Activated CD8-positive, alpha-beta memory T cell treated with anti-CD3 and anti-CD28 coated beads, Interleukin-2, amount 10 ng/mL, durations not matched to agents 7 days and 5 days (primary cell): ENCODE measurements at places on chromosomes 1 and 21. TPM values are rescaled to one million over a fixed set of nuclear protein-coding genes. Genes with fewer than 3 reads are reported as not detected.
A peak's percentile ranks its signal among the peaks of the same experiment; 100 is the strongest.

Gene PKP1
- total RNA-seq: not detected

Gene TSSK3
- 0.70 TPM for total RNA-seq

Gene FNDC5
- not detected for total RNA-seq

Gene OR2T2
- not detected for total RNA-seq

Gene LYST
- 131 TPM for total RNA-seq

Gene PLEKHO1
- total RNA-seq: 128 TPM

Gene ELAVL4
- not detected for total RNA-seq

DNA sequence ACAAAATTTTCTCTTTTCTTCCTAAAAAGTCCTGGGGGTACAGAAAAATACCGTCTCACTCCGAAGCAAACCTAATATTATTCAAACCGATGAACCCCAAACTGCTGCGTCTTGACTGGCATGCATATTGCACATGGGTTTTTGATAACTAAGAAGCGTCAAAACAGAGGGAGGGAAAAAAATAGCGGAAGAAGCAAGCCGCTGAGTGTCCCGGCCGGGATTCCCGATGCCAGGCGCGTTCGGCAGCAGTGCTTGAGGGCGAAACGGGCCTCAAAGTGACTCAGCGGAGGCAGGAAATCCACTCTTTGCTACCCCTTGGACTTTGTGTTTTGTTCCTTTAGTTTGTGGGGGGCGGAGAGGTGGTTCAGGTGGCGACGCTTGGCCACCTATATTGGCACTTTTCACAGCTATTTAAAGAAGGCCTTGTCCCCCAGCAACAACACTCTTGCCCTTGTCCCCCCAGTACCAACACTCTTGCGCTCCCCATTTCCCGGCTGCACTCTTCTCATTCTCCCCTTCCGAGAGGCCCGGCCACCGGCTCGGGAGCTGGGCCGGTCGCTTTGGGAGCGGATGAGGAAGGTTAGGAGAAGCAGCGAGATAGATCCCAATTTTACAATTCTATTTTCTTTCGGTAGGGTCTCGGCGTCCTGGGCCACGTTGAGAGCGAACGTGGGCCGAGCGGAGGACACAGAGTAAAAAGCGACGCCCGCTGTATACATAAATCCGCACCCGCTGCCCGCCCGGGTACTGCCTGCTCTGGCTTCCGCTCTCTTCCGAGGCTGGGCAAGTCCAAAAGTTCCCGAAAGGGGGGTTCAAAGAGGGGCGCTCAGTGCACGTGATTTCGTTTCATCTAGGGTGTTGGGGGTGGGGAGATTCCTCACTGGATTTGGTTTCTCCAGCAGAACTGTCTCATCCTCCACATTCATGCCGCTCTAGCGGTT, 2.5 kb downstream of the LMX1A start:
- DNase-seq: no peak

DNA sequence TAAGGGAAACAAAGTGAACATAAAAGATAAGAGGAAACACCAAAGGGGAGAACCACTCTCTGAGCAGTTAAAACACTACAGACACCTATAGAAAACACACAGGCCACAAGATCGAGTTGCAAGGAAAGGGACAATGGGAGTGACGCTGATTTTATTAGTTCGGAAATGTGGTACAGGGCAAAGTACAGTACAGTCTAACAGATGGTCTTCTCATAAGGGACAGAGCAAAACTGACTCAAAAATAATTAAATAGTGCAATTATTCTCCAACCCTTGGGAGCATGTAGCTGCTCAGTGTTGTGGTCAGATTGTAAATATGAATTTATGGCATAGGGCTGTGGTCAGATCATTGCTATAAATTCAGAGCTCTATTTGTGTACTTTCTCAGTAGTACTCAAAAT, 352.0 kb downstream of the USH2A start:
- DNase-seq: no peak

DNA sequence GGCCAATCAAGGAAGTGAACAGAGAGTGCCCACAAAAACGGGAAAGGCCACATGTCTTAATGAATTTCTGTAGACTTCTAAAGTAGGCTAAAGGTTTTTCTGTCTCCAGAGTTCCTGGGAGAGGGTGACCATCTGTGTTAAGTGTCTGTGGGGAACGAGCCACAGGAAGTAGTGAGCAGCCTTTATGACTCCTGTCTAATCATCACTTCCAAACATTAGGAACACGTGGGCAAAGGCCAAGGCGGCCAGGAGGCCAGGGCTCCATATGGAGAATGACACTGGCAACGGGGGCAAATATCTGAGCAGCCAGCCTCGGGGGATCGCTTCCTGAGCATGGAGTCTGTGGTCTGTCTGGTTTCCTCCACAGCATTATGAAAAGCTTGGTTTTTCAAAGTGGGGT, 7.1 kb downstream of the FAM89A start:
- no peak for DNase-seq

- DNase-seq: no peak
Observed at GRCh38 chr1:114152508-114153260, 985 bp downstream of the SYT6 start.

GRCh38 chr1:171622152-171622462, at the start of gene MYOCOS:
Gene MYOCOS (plus strand): TSS chr1:171622243. CDS start chr1:171623884, 1,641 bp downstream.
- DNase-seq: no peak

- no peak for DNase-seq
Observed at GRCh38 chr1:192689459-192689858, 53.5 kb downstream of the RGS13 start.

DNA sequence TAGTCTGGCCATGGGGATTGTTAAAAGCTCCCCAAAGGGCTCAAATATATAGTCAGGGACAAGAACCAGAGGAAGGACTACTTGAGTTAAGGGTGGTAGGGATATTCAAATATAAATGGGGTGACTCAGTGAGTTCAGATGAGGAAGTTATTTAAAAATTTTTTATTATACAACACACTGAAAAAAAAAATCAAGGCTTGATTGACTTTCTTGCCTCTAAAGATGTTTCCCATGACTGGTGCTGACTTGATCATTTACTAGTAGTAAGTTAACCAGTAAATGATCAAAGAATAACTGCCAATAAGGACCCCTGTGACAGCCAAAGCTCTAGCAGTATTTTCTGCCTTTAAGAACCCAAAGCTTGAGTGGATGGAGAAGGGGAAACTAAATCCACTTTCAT, 357.6 kb upstream of the NR5A2 start:
- DNase-seq: no peak

GRCh38 chr1:239222999-239223398, 163.4 kb upstream of the CHRM3 start:
- no peak for DNase-seq

- no peak for DNase-seq
Observed at GRCh38 chr1:3029481-3029961, 8.3 kb downstream of the ACTRT2 start.

GRCh38 chr1:47931395-47931794, 65.8 kb downstream of the TRABD2B start:
- no peak for DNase-seq

DNA sequence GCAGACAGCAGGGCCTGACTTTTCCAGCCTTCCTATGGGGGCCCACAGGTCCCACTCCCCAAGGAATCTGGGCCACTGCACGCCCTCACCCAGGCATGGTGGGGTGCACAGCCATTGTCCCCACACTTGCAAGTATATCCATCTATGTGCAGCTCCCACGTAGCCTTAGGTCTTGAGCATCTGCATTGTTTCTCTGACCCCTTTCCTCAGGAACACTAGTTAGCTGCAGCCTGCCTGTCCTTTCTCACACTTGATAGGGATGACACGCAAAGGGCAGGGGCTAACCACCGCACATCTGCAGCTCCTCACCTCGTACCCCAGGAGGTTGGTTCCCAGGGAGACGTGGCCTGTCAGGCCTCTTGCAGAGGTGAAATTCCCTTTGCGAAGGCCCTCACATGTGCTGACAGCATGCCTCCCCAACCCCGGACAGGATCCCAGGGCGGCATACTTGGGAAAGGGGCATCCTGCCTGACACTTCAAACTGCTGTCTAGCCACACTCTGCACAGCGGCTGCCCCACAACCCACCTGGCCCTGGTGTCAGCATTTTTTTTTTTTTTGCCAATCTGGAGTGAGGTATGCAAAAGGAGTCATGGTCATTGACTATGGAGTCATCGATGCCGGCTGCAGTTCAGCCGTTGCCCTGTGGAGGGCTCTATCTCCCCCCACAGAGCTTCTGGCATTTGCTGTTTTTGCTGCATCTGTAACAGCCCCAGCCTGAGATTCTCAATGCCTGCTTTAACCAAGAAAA, 5.0 kb downstream of the JMJD4 start:
- peak; percentile 62 for DNase-seq

GRCh38 chr1:228960705-228961104, 225.4 kb downstream of the RHOU start:
- no peak for DNase-seq

- no peak for DNase-seq
Observed at GRCh38 chr1:52179073-52179472, 37.2 kb downstream of the ZFYVE9 start.

DNA sequence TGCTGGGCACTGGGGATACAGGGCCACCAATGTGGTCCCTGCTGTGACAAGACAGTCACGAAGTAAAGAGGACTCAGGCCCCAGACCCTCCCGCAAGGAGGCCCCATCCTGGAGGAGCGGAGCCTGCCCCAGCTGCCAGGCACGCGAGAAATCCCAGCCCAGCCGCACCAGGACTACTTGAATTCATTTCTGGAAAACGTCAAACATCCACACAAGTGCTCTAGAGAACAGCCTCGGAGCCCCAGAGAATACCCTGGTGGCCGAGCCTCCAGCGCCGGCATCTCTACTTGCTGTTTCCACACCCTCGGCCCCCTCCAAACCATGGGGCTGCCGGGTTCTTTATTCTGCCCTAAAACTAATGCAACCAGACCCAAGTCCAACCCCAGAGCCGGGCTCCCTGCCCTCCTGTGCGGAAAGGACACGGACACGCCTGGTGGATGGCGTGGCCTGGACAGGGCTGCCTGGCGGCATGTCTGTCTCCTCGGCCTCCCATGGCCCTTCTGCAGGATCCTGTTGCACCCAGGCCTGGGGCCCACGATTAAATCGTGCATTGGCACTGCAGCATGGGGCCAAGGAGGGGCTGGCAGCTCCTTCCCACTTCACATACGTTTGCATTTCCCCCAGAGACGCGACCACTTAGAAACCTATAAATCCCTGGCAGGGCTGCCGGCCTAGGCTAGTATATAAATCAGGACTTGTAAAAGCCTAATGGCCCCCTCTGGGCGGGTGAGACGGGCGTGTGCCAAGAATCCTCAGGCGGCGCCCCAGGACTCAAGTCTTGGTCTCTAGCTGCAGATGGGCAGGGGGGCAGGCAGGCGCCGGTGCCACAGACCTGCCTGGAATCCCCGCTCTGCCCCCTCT, 41.2 kb downstream of the DMRTB1 start:
- DNase-seq: no peak

DNA sequence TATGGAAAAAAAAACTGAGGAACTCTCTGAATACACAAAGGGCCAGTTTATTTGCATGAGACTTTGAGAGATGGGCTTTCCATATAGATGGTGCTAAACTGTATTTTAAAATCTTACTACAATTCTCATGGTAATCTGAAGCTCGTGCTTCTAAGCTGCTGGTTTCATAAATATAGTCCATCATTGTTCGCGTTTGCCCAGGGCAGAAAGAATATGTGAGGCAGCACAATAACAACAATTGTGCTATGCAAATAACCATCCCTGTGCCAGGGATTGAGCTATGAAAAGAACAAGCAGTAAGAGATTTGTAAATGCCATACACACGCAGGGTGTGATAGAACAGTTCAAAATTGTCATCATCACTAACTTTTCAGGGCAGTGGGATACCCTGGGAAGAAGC, 4.9 kb upstream of the EPS15 start:
- no peak for DNase-seq

- no peak for DNase-seq
Observed at GRCh38 chr1:150080784-150081183, 13.2 kb downstream of the VPS45 start.

DNA sequence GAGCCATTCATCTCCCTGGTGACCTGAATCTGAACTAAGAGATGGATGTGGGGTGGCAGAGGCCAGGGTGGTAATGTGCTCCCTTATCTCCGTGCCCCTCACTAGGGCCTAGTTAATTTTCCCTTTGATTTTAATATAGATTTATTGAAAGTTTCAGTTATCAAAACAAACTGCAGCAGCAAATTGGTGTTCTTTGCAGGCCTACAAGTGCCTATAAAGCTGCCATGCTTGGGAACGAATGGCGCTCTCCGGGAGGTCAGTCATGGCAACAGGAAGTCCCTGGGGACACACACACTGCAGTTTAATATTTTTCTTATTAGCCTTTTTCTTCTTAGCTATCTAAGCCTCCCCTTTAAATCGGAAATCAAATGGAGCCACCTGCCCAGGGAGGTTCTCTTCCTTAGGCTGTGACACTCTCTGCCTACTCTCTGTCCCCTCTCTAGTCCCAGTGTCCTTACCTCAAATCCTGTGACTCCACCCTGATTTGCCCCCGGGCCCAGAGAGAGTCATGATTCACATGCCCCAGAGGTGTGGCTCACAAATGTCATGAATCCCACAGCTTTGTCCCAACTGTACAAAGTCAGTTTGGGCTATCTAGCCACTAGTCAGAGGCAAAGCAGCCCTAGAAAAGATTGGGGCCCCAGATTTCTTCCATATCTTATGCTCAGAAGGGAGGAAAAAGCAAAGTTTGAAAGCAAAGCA, 4.3 kb upstream of the ERI3 start:
- DNase-seq: no peak

DNA sequence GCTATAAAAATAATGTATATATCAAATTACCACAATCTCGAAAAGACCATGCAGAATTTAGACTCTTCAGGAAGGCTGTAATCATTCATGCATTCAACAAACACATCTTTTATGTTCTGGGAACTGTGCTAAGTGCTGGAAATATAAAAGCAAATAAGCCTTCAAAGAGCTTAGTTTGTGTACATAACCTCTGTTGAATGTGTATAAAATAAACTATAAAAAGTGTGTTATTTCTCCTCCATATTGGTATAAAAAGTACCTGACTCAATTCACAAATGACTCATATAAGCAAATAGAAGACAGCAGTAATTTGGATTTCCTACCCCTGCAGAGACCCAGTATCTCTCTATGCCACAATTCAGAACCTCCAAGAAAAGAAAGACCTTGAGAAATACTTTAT, 36.8 kb downstream of the RAB3GAP2 start:
- DNase-seq: no peak

GRCh38 chr1:108913105-108913948, 36.5 kb downstream of the GPSM2 start:
- DNase-seq: no peak

DNA sequence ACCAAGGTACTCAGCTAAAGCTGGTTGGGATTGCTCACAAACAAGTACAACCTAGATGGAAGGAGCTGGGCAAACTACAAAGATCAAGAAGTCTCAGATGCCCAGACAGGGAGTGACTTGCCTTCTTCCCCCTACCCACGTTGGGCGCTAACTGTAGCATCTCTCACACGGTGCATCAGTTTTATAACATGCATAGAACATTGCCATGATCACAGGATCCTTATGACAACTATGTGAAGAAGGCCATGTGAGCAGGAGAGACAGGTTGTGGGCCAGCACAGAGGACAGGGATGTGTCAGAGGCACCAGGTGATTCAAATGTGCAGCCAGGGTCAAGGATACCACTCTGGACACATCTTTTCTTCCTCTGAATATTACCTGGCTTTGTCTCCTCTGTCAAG, 28.3 kb upstream of the CYP4B1 start:
- no peak for DNase-seq

DNA sequence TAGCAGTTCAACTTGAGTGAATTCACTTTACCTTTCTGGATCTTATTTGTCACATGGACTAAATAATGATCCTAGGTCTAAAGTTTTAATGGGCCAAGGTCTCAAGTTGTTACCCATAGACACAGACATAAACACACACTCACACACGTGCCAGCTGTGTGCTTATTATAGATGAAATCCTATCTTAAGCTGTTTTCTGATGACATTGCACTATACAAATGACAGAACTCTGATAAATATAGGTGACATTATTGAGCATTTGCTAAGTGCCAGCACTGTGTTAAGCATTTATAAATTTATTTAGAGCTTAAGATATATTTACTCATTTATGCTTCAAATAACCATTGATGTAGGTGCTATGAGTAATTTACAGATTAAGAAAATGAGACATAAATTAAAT, 474.4 kb upstream of the NR5A2 start:
- DNase-seq: no peak
